Stimulated activated CD4-positive, alpha-beta T cell treated with anti-CD3 and anti-CD28 coated beads, TNF-alpha, amount 100 ng/mL, for 4 hours (primary cell): ENCODE measurements at places on chromosomes 5 and 9.
A peak's percentile ranks its signal among the peaks of the same experiment; 100 is the strongest.

- DNase-seq = no peak
Observed at GRCh38 chr5:116671211-116671736, 96.7 kb upstream of the SEMA6A start.

- no peak for DNase-seq
Observed at GRCh38 chr5:127396490-127397155, 106.0 kb downstream of the MEGF10 start.

- peak; percentile 36 for DNase-seq
Observed at GRCh38 chr5:76473661-76474060, 70.6 kb downstream of the IQGAP2 start.

- no peak for DNase-seq
Observed at GRCh38 chr9:138069731-138070456, 192.3 kb downstream of the CACNA1B start.

- DNase-seq = no peak
Observed at GRCh38 chr5:1500411-1501091, 23.2 kb downstream of the LPCAT1 start.

GRCh38 chr5:140044041-140044440, 942 bp upstream of the NRG2 start:
- DNase-seq = no peak

GRCh38 chr5:54702470-54702869, 184.9 kb downstream of the SNX18 start:
- DNase-seq = no peak

DNA sequence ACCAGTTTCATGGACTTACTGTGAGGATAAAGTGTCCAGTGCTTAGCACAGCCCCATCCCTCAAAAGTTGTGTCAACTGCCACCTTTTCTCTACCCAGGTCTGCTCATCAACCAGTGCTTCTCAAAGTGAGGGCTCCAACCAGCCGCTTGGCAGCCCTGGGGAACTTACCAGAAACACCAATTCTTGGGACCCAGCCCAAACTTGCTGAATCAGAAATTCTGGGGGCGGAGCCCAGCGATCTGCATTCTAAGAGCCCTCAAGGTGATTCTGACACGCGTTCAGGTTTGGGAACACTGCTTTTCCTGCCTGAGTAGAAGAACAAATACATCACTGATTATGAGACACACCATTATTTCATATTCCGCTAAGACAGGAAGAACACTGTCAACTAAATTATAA, 132.0 kb downstream of the NSG2 start:
- DNase-seq = no peak

GRCh38 chr5:102809033-102809432, 53.9 kb downstream of the PAM start:
- DNase-seq = no peak

DNA sequence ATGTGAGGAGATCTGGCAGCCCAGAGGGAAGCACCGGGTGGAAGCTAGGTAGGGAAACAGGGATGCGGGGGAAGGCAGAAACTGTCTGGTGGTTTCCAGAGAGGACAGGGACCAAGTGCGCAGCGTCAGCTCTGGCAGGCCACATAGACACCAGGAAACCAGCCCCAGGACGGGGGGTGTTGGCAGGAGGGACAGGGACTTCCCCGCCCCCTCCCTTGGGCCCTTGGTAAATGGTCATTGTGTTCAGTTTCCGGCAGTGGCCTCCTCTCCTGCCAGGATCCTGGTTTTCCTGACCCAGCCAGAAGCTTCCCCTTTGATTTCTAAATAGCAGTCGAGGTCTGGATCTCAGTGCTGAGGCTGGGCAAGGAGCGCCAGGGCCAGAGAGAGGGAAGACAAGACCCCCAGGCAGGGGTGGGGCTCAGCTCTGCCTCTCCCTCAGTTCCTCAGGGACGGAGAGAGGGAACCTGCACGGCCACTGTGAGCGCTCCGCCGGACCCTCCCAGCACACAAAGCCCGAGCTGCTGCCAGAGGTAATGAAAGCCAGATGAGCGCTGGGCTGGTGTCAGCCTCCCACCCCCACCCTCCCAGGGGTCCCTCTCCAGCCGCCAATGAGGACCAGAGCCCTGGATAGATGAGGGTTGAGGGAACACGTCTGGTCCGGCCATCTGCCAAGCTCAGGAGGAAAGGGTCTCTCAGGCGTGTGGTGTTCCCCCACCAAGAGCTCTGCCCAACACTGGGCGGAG, 1.8 kb downstream of the RALGDS start:
- DNase-seq = no peak

- DNase-seq = no peak
Observed at GRCh38 chr5:142748132-142748531, 22.0 kb upstream of the ARHGAP26 start.

DNA sequence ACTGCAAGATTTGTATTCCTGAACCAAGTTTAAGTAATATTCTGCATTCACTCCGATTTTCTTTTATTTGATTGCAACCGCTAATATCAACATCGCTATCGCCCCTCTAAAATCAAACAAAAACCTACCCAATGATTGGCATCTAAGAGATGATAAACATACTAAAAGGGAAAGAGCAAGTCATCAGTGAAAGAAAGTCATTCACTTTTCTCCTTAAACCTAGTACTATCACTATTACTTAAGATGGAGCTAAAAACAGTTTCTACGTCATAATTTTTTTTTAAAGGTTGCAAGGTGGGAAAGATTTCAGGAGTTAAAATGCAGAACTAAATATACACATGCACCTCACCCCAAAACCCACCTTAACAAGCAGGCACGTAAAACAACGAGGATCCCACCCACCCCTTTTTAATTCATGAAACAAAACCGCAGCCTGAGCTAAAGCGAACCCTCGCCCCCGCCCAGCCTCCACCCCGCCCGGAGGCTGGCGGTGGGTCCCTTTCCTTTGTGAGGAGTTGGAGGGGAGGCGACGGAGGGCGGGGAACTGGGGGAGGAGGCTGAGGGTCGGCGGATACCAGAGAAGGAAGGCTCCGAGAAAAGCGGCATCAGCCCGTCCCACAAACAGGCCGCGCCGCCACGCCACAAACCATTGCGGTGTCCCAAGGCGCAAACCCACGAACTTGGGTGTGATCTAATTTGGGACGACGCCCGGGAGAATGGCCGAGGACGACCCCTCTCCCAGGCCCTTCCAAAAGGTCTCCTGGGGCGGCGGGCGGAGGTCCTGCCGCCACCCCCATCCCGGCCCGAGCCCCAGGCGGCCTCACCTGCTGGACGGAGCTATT, 861 bp downstream of the UBQLN1 start:
- DNase-seq = peak; percentile 61

GRCh38 chr9:114389612-114390368, 2.0 kb upstream of the AKNA start:
- DNase-seq = no peak

DNA sequence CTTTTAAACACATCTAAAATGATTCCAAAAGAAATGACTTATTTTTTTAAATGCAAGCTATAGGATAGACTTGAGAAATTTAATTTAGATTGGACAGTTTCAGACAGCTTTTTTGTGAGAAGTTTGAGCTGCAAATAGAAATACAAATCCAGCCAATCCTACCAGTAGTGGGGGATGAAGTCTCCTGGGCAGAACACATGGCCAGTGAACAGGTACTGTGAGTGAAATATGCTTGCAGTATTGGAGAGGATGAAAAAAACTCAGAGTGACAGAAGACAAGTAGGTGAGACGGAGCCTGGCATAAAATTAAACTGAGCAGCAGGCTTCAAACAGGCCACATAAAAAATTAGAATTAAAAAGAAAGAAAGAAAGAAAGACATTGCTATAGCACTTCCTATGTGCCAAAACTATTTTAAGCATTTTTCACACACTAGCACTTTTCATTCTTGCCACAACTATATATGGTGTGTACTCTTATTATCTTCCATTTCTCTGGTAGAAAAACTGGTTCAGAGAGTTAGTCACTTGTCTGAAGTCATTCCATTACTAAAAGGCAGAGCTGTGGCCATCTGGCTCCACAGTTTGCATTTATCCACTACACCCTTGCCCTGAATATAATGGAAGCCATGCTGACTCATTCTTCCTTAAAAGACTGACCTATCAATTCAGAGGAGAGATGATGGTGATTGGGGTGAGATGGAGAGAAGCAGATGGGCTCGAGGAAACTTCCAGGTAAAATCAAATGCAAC, 310.2 kb upstream of the CTNND2 start:
- no peak for DNase-seq

GRCh38 chr5:29462241-29462640, 1731.2 kb upstream of the CDH6 start:
- no peak for DNase-seq

DNA sequence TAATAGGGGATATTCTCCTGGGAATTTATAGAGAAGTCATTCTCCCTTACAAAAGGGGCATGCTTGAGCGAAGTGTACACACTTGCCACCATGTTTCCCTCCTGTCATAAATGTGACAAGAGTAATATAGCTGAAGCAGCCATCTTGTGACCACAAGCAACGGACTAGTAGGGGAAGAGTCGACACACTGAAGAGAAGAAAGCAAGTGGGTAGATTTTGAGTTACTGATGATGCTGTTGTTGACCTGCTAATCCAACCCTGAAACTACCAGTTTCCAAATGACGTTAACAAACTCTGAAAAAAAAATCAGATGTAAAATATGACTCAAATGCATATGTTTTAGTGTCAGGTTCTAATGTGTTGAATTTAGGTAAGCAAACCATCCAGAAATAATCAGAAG, 350.4 kb downstream of the CDH10 start:
- DNase-seq = no peak

DNA sequence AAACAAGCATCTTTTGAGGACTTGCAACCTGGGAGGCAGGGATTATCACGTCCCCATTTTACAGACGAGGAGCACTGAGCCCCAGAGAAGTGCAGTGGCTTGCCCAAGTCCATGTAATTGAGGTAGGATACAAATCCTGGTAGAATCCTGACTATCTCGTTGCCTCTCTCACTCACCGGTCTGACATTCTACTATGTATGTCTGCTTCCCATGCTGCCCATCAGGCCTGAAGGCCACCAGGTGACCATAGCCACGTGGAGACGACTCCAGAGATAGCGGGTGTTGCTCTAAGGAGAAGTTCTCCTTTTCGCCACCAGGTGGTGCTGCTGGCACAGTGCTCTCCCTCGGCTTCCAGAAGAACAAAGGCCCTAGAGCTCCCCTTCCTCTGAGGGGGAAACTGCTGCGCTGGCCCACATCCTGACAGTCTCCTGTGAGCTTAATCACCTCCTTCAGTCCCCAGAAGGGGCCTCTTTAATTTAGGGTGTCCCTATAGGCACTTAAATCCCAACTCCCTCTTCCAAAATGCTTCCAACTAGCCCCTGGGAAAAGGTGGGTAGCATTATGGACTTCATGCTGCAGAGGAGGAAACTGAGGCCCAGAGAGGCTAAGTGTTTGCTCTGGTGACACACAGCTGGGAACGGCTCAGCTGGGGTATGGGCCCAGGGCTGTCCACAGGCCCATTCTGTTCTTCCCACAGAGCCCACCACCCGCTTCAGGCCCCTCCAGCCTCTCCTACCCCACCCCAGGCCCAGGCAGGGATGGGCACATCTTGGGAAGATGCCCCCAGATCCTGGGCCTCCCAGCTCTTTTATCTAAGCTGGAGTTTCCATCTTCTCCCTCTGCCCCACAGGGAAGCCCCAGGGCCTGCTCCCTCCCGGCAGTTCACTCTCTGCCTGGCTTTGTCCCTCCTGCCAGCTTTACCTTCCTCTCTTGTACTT, 6.4 kb downstream of the SLC34A1 start:
- peak; percentile 76 for DNase-seq

- DNase-seq = no peak
Observed at GRCh38 chr5:24110004-24110615, 534.7 kb downstream of the CDH10 start.

GRCh38 chr5:116834796-116835515, 260.3 kb upstream of the SEMA6A start:
- no peak for DNase-seq

DNA sequence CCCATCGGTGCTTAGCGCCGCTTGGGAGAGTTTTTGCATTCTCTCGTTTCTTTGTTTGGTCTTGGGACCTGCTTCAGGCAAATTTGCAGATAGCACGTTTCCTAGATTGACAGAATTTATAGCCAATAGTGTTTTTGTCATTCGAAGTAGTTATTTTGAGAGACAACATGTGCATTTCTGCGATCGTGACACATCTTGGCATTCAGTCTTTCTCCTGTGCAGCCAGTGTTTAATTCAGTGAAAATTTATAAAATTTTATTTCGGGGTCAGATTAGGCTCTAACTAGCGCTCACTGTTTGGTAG, 830 bp downstream of the PRRC1 start:
- DNase-seq = no peak

DNA sequence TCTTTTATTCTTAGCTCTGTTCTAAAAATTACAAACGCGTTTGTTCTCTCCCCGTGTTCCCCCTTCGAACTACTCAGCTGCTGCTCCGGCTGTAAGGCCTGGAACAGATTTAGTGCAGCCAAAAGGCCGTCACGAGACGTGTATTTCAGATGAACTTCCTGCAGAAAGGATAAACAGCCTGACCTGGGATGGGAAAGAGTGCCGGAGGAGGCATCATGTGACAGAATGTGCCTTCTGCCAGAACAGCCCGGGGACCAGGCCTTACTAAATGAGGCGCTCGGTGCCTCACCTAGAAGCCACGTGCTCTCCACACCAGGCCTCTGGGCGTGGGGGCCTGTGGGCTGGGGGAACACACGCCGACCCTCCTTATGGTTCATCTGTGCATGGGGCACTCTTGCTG, 94.7 kb downstream of the PPARGC1B start:
- no peak for DNase-seq

- DNase-seq = no peak
Observed at GRCh38 chr9:27150746-27151406, 41.9 kb downstream of the TEK start.
